Stimulated activated CD4-positive, alpha-beta T cell treated with anti-CD3 and anti-CD28 coated beads, TNF-alpha, amount 100 ng/mL, for 1 hour (primary cell): ENCODE measurements at places on chromosomes 4 and X.

GRCh38 chr4:24475756-24476155 is 108.6 kb downstream of the DHX15 start:
- no peak for DNase-seq

DNA sequence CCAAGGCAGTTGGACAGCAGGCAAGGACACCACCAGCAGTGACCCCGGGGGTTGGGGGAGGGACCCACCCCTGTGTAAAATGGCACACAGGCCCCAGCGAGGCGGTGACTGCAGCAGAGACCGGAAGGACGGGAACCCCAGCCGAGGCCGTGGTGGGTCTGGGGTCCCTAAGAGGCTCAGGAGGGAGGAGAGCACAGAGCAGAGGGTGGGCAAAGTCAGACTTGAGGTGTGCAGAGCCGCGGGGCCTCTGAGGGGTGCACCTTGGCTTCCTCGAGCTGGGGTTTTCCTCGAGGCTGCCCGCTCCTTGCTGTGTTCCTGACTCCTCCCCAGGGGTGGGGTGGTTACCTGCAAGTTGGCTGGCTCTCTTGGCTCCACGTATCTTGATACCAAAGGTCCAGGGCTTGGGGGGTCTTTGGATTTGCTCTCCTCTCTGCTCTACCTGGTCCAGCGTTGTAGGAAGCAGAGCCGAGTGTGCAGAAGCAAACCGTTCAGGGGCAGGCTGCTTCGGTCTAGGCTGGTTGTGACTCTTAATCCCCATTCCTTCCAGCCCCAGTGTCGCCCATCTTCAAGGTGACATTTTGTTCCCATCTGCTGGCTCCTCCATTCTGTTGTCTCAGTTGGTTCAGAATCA is 37.9 kb upstream of the SORCS2 start:
- no peak for DNase-seq

DNA sequence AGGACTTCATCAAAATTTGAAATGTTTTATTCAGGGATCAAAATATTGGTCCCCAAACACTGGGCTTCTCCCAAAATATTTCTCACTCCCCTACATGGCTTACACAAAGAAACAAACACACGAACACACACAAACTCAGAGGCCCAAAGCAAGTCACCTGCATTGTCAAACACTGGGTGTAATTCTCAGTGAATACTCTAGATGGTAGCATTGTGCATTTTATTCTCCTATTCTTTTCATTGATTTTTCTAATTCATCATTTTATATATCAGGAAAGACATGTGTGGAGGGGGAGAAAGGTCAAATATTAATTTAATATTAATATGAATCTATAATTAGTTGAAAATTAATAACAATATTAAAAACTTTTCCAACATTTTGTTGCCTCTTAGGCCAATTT is 72.3 kb upstream of the TNMD start:
- no peak for DNase-seq

DNA sequence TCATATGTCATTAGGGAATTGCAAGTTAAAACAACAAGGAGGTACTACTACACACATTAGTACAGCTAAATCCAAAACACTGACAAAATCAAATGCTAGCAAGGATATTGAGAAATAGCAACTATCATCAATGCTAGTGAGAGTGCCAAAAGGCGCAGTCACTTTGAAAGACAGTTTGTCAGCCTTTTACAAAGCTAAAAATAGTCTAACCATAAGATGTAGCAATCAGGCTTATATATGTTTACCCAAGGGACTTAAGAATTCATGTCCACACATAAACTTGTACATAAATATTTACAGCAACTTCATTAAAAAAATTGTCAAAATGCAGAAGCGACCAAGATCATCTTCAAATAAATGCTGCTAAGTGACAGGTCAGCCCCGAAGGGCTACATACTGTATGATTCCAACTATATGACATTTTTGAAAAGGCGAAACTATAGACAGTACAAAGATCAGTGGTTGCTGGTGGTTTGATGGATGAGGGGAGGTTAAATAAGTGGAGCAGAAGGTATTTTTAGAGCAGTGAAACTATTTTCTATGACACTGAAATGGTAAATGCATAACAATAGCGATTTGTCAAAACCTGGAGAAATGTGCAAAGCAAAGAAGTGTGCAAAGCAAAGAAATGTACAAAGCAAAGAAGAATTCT is 704.8 kb downstream of the ARAP2 start:
- no peak for DNase-seq

- no peak for DNase-seq
Measured at GRCh38 chr4:126762663-126763247, 870.0 kb upstream of the INTU start.

DNA sequence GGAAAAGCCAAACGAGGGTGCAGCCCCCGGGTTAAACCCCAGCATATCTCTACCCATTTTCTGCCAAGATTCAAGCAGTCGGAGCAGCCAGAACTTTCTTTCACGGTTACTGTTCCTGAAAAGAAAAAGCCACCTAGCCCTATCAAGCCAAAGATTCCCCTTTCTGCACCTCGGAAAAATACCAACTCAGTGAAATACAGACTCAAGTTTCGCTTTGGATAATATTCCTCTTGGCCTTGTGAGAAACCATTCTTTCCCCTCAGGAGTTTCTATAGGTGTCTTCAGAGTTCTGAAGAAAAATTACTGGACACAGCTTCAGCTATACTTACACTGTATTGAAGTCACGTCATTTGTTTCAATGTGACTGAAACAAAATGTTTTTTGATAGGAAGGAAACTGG is 20.0 kb downstream of the FGF5 start:
- no peak for DNase-seq

DNA sequence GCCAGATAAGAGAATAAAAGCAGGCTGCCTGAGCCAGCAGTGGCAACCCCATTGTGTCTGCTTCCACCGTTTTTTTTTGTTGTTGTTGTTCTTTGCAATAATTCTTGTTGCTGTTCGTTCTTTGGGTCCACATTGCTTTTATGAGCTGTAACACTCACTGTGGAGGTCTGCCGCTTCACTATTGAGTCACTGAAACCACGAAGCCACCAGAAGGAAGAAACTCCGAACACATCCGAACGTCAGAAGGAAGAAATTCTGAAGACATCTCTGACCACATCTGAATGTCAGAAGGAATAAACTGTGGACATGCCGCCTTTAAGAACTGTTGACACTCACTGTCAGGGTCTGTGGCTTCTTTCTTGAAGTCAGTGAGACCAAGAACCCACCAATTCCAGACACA is 110.5 kb downstream of the PCDH18 start:
- DNase-seq: no peak

GRCh38 chrX:71131510-71131909 is 13.1 kb downstream of the MED12 start:
- no peak for DNase-seq

GRCh38 chrX:103398421-103398864 is 22.1 kb downstream of the BEX3 start:
- no peak for DNase-seq

GRCh38 chr4:56038487-56039162 is 89.9 kb downstream of the CEP135 start:
- no peak for DNase-seq

DNA sequence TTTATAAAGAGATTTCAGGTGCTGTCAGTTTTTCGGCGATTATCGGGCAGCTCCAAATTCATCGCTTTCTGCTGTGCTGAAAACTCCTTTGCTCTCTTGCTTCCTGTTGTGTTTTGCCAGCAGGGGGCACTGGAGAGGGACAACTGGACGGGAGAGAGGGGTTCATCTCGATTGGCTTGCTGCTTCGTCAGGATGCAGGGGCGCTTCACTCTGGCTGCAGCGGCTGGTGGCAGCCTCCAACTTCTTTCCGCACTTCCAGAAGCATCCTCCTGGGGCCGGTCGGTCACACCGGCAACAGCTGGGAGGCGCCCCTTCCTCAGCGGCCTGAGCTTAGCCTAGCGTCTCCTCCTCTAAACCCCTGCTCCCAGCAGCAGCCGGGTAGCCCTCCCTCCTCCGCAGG is 29.5 kb downstream of the MSL3 start:
- peak; percentile 59 for DNase-seq

GRCh38 chrX:3161681-3162080 is 120.4 kb downstream of the ARSF start:
- DNase-seq: no peak

DNA sequence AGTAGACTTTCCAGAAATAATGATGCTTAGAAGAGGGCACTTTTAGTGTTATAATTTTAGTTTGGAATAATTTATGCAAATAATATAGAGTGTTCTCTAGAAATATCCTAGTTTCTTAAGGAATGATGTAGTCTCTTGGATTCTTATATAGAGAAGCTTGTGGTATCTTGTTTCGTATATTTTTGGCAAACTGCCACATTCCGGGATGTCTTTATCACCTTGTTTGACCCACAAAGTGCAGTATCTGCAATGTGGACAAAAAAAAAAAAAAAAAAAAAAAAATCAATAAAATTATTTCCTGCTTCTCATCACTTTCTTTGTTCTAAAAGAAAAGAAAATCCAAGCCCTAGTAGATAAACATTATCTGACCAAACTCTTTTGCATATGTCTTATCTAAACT is 1577.7 kb upstream of the TENM3 start:
- no peak for DNase-seq

- DNase-seq: no peak
Measured at GRCh38 chr4:3314706-3315260, 22.0 kb downstream of the RGS12 start.

GRCh38 chrX:47613082-47613481 is 6.6 kb downstream of the SYN1 start:
- DNase-seq: no peak

- no peak for DNase-seq
Measured at GRCh38 chr4:38717604-38718003, 53.6 kb downstream of the KLF3 start.

GRCh38 chrX:149120459-149120858 is 384.6 kb downstream of the IDS start:
- no peak for DNase-seq

DNA sequence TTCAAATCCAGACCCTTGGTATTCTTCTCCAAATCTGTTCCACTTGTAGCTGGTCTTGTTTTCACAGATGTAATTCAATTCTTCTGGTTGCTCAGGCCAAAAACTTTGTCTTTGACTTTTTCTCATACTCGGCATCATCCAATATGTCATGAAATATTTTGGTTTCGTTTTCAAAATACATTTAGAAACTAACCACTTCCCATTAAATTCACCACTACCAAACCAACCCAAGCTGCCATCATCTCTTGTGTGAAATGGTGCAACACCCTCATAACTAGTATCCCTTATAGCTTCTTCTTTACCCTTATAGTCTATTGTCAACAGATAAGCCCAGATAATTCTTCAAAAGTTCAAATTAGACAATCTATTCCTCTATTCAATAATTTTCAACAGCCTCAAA is 192.1 kb downstream of the PRR32 start:
- DNase-seq: no peak

DNA sequence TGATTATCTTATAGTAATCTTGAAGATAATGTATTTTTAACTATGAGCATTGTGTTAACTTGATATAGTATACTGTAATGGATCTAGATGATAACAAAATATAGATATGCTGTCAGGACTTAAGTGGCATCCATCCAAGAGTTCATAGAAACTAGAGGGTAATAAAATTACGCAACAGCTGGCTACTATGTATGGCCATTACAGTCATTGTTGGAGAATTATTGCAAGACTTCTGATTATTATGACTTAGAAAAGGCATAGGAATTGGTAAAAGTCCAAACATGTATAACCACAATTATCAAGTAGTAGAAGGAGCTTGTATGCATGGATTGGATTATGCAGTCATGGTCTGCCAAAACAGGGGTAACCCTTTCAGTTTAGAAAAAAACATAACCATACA is 9.5 kb downstream of the OGT start:
- DNase-seq: no peak

DNA sequence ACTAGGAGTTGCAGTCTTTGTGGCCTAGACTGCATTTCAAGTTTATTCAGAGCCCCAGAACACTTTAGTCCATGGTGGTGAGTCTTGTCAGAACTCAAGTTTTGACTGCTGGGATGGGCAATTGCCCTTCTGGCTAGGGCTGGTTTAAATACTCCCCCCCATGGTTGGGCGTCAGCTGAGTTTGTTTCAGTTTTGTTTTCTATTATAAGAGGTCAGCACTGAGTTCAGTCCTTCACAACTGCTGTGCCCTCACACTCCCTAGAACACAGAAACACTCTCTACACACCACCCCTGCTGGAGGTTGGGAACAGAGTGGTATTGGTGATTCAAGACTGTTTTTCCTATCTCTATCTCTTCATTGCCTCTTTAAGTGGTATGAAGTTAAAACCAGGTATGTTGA is 217.0 kb downstream of the GUCY2F start:
- no peak for DNase-seq

DNA sequence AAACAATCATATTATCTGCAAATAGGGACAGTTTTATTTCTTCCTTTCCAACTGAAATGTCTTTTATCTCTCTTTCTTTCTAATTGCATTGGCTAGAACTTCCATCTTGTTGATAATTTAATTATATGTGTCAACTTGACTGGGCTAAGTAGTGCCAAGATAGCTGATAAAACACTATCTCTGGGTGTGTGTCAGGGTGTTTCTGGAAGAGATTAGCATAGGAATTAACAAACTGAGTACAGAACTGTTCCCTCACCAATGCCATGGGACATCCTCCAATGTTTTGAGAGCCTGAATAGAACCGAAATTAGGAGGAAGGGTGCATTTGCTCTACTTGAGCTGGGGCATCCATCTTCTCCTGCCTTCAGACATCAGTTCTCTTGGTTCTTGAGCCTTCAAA is 1027.2 kb downstream of the FAT4 start:
- no peak for DNase-seq

GRCh38 chr4:47490550-47490949 is 5.5 kb downstream of the ATP10D start:
- DNase-seq: no peak

DNA sequence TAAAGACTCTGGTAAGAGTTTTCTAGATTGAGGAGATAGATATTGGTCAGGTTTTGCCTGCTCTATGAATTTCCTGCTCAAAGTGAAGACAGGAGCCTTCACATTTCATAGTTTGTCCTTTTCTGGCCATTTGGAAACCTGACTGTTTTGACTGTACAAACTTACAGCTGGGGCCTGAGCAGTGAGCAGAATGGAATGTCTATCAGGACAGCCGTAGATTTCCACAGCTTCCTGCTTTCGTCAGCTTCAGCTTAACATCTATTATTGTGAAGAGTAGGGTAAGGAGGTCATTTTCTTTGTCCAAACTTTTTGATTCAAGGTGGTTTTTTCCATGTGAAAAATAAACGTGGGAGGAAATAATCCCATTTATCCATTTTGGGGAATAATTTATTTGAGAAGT is 124.3 kb upstream of the DIPK2B start:
- DNase-seq: no peak

DNA sequence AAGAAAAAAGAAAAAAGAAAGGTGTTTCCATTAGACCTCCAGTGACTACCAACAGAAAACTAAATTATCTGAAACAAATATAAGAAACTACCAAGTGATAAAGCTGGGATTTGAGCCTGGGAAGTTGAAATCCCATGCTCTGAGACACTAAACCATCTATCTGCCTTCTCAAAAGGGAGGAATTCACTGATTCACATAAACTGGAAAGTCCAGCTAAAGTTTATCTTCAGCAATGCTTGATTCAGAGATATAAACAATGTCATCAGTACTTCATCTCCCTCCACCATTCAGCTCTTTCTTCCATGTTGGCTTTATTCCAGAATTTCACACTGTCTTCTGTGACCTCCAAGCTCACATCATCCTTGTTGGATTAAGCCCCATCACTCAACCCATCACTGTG is 96.3 kb downstream of the IQCM start:
- no peak for DNase-seq
